ENCODE measurements at places on chromosomes 1 and 21. TPM values are rescaled to one million over a fixed set of nuclear protein-coding genes. Genes with fewer than 3 reads are reported as not detected.

The LRRIQ3 gene
- total RNA-seq, result 0.31 TPM

The RSPO1 gene
- 0.98 TPM for total RNA-seq

The BOLA1 gene
- 16.6 TPM for total RNA-seq

The PTCH2 gene
- total RNA-seq, result 0.69 TPM

GRCh38 chr1:109763646-109764415 lies at the start of gene EPS8L3:
Gene EPS8L3, minus strand, starts transcription at chr1:109763923. Its CDS starts 2,174 bp downstream, at chr1:109761749.
- no peaks in the 10 kb centered on the region for H3K27me3 ChIP-seq
- no peak within 1 kb of the TSS for H3K4me3 ChIP-seq
- H3K36me3 ChIP-seq, result no peaks in the 10 kb centered on the region

DNA sequence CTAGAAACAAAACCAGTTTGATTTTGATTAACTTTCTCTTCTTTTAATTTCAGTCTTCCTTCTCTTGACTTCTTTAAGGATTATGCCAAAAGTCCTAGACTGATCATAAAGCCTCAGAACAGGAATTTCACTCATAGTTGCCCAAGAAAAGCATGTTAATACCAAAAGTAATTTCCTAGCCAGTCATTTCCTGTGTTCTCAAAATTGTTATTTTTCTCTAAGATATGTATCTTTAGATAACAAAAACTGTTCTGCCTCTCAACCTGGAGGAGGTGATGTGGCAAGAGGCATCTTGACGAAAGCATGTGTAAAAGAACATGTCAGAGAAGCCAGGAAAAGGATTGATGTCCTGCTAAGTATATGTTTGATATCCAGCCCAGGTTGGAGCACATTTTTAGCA lies 78.0 kb upstream of the IPO9 start:
- DNase-seq, result no peak
- no peak overlapping the region for H3K27ac ChIP-seq
- H3K36me3 ChIP-seq, result no peaks in the 10 kb centered on the region
- H3K4me1 ChIP-seq, result peaks cover 25% of the 10 kb centered on the region
- H3K4me3 ChIP-seq, result no peak overlapping the region

DNA sequence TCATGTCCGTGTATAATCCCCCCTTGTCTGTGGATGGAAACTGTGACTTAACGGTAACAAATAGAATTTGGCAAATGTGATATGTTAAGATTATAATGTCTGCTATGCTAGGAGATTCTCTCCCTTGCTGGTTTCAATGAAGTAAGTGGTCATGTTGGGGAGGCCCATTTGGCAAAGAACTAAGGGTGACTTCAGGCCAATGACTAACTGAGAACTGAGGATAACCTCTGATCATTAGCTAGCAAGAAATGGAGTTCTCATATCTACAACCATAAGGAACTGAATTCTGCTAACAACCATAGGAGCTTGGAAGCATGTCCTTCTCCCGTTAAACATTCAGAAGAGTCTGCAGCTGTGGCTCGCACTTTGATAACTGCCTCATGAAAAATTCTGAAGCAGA lies 2.3 kb downstream of the IFI44L start:
- peaks cover 15% of the 10 kb centered on the region for H3K4me1 ChIP-seq
- no peaks in the 10 kb centered on the region for H3K36me3 ChIP-seq
- no peak overlapping the region for H3K4me3 ChIP-seq
- peak overlapping the region; percentile 11 for H3K27ac ChIP-seq
- DNase-seq, result no peak
- H3K27me3 ChIP-seq, result no peaks in the 10 kb centered on the region

- no peak overlapping the region for H3K27ac ChIP-seq
- peaks cover 41% of the 10 kb centered on the region for H3K4me1 ChIP-seq
- H3K4me3 ChIP-seq, result no peak overlapping the region
- peaks cover 20% of the 10 kb centered on the region for H3K27me3 ChIP-seq
- no peak for DNase-seq
Observed at GRCh38 chr1:228463009-228463558, 24.1 kb upstream of the RNF187 start.

DNA sequence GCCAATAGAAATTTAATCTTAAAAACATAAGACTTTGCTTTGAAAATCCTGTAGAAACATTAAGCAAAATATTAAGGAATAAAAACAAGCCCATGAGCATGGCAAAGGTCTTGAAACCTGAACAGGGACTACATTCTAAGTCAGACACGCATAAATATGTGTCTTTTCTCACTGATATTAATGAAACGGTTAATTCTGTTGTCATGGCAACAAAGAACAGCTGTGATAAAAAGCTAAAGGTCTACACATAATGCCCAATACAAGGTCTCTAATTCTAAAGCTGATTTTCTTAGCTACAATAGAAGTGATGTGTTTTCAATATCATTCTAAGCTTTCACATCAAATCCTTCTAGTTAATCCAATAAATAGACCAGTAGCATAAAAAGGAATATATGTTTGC lies 331.7 kb downstream of the PTBP2 start:
- no peak overlapping the region for H3K4me3 ChIP-seq
- no peaks in the 10 kb centered on the region for H3K4me1 ChIP-seq
- DNase-seq, result no peak

DNA sequence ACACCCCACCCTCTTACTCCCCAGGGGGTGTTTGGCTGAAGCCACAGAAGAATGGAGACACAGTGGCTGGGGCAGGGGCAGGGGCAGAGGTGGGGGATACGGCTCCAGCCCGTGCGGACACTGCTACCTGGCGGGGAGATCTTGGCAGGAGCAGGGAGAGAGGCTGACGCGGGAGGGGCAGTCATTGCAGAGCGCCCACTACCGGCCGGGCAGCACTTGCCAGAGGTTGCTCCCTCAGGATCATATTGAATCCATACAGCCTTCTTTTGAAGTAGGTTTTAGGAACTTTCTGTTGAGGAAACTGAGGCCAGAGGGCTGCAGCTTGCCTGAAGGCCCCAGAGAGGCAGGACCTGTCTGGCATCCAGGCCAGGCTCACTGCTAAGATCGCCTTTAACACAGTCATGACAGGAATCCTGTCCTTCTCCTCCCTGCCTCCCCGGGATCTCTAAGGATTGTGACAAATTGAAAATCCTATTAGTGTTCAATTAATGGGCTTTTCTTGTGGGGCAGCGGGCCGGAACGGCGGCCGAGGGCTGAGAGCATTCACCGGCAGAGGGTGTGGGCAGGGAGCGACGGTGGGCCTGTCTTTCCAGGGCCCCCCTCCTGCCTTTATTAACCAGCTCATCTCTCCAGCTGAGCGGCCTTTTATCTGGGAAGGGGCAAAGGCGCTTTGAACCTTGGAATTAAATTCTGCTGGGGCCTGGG lies 65.5 kb upstream of the WNT4 start:
- no peak overlapping the region for H3K4me3 ChIP-seq
- no peaks in the 10 kb centered on the region for H3K36me3 ChIP-seq
- H3K27me3 ChIP-seq, result peaks cover 10% of the 10 kb centered on the region
- DNase-seq, result no peak

GRCh38 chr1:116390195-116390594 lies 17.2 kb downstream of the ATP1A1 start:
- no peaks in the 10 kb centered on the region for H3K4me1 ChIP-seq
- no peak overlapping the region for H3K4me3 ChIP-seq
- DNase-seq, result no peak
- H3K27ac ChIP-seq, result peak overlapping the region; percentile 49
- peaks cover 99% of the 10 kb centered on the region for H3K36me3 ChIP-seq

DNA sequence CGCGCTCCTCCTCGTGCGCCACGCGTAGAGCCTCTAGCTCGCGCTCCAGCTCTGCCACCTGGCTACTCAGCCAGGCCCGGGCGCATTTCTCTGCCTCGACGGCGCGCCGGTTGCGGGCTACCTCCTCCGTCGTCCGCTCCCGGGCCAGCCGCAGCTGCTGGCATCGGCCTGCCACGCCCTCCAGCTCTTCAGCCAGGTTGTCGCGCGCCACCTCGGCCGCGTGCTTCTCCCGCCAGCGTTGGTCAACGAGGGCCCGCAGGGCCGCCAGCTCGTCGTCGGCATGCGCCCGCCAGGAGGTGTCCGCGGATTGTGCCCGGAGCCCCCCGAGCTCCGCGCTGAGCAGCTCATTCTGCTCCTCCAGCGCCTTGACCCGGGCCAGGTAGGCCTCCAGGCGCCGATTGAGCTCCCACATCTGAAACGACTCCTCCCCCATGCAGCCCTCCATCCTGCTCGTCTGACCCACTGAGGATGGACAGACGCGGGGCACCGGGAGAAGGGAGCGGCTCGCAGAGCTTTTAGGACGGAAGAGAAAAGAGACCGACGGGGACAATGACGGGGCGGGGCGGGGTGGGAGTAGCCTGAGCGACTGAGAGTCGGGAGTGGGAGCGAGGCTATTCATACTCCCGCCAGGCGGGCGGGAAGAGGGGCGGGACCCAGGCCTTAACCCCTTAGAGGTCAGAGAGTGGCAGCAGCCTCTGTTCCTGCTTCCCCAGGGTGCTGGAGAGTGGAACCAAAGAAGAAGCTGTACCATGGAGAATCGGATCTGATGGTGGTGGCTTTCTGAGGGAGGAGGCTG lies at the start of gene NES:
Gene NES, minus strand, starts transcription at position 588 of the 796 bp plus-strand sequence. Its CDS starts 143 bp downstream, at position 445.
- H3K4me3 ChIP-seq, result peak within 1 kb of the TSS; percentile 70
- no peaks in the 10 kb centered on the region for H3K36me3 ChIP-seq
- peak; percentile 87 for DNase-seq
- H3K4me1 ChIP-seq, result peaks cover 38% of the 10 kb centered on the region
- H3K27me3 ChIP-seq, result peaks cover 20% of the 10 kb centered on the region

GRCh38 chr1:211327346-211327921 lies 801 bp downstream of the TRAF5 start:
- H3K4me3 ChIP-seq, result peak overlapping the region; percentile 90
- peaks cover 10% of the 10 kb centered on the region for H3K4me1 ChIP-seq
- no peak for DNase-seq
- no peaks in the 10 kb centered on the region for H3K36me3 ChIP-seq
- peak overlapping the region; percentile 85 for H3K27ac ChIP-seq

DNA sequence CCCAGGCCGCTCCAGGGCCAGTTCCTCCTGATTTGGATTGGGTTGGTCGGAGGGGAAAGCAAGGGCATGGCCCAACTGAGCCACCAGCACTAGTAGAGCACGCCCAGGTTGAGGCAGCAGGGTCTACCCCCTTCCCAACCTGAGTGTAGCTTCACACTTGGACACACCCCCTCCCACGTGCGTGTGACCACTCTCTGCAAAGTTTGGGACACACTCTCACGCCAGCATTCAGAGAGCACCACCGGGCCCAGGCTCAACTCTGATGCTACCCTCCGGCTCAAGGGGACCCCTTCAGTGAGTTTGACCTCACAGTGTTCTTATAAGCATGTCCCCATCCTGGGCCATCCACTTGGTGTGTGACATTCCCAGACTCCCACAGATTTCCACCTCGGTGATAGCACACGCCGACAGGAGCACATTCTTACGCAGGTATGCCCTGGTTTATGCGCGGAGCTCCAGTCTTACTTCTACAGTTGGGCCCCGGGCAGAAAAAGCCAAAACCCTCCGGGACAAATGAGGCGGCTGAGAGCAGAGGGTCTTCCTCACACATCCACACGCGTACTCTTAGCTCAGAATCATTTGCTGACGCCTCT lies 3.0 kb upstream of the DMRTA2 start:
- H3K4me1 ChIP-seq, result peaks cover 41% of the 10 kb centered on the region
- no peak for DNase-seq
- H3K4me3 ChIP-seq, result no peak overlapping the region
- no peaks in the 10 kb centered on the region for H3K36me3 ChIP-seq

DNA sequence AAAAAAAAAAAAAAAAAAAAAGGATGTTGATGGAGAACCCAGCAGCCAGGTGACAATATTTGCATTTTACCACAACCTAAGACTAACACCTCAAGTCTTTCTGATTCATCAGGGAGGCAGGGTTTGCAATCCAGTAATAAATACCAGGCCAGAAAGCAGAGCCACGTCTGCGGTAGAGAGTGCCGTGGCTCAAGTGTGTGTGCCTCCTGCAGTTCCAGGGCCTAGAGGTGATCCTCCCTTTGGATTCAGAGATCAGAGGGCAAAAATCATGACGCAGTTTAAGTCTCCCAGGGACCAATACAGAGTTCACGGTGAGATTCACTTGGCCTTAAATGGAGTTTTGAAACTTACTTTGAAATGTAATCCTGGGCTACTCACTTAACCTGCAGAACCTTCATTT lies 34.9 kb downstream of the TMCO4 start:
- H3K27ac ChIP-seq, result no peak overlapping the region
- H3K4me1 ChIP-seq, result no peaks in the 10 kb centered on the region
- peaks cover 9% of the 10 kb centered on the region for H3K36me3 ChIP-seq
- H3K27me3 ChIP-seq, result no peaks in the 10 kb centered on the region

GRCh38 chr21:42251654-42252324 lies 32.8 kb downstream of the ABCG1 start:
- H3K27me3 ChIP-seq, result no peaks in the 10 kb centered on the region
- H3K27ac ChIP-seq, result no peak overlapping the region
- H3K4me1 ChIP-seq, result peaks cover 3% of the 10 kb centered on the region
- no peak overlapping the region for H3K4me3 ChIP-seq

DNA sequence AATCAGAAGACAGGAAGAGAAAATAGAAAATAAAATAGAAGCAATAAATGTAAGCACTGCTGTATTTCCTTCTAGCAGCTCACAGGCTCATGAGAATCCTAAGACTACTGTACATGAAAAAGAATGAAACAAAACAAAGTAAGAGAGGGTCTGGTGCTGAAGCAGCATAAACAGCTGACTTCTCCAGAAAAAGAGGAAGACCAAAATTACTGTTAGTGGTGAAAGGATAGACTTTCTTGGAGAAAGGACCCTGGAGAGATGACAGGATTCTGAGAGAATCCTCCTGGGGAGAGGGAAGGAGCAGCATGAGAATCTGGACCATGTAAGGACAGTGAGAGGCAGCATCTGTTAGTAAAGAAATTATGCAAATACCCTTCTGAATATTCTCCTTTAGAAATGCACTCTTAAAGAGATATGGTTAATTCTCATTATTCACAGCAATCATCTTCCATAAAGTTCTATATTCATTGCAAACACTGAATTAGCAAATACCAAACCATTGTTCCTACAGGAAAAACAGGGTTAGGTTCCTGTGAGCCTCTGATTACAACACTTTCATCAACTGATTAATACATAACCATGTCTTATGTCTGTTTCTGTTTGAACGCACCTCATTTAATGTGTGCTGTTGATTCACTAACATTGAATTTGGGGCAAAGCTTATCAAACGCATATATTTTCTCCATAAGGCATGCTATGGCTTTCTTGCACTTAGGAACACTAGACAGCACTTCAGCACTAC lies 17.0 kb downstream of the SLC25A24 start:
- H3K27me3 ChIP-seq, result no peaks in the 10 kb centered on the region
- H3K4me3 ChIP-seq, result no peak overlapping the region
- no peak for DNase-seq
- H3K27ac ChIP-seq, result no peak overlapping the region

All from upper lobe of left lung (tissue), 6 donors.